ENCODE measurements at places on chromosomes 4 and X.

- DNase-seq: peak; percentile 29
These were observed 217.8 kb upstream of the HCCS start for GRCh38 chrX:10893366-10893765.

DNA sequence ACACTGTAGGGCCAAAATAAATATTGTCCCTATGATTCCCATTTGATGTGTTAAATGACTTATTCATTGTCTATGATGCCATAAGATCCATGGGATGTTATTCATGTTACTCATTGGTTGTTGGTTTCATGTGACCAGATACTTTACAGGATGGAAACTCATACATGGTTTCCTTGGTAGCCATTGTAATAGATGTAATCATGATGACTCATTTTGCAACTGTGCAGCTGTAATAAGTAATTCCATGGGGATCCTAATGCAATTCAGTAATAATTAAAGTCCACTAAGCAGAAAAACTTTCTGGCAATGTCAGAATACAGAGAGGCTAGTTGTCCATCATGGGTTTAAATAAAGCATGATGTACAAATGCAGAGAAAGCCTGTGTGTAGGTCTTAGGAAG, 389.7 kb upstream of the NR3C2 start:
- DNase-seq: no peak

GRCh38 chr4:38322714-38323113, 341.3 kb upstream of the KLF3 start:
- DNase-seq: peak; percentile 55

GRCh38 chr4:87497159-87497558, 32.0 kb downstream of the SPARCL1 start:
- no peak for DNase-seq

- no peak for DNase-seq
These were observed 255.4 kb downstream of the ARHGAP10 start for GRCh38 chr4:147987252-147987651.

- no peak for DNase-seq
These were observed 14.1 kb downstream of the MAGEB1 start for GRCh38 chrX:30261012-30261411.

DNA sequence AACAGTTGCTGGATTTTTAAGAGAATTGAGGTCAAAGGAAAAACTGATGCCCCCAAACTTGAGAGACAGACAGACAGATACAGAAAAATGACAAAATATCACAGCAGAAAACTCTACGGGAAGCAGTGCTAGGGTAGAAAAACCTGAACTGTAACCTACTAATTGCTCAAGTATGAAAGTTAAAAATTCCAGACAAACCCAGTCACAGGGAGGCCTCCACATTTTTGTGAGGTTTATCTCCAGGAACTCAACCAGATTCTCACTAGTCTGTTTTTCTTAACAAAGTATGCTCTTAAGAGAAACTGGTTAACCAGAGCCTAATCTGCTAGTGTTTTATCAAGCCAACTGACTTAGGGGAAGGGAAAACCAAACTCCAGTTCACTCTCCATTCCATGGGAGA, 19.9 kb upstream of the PPP3CA start:
- peak; percentile 68 for DNase-seq

DNA sequence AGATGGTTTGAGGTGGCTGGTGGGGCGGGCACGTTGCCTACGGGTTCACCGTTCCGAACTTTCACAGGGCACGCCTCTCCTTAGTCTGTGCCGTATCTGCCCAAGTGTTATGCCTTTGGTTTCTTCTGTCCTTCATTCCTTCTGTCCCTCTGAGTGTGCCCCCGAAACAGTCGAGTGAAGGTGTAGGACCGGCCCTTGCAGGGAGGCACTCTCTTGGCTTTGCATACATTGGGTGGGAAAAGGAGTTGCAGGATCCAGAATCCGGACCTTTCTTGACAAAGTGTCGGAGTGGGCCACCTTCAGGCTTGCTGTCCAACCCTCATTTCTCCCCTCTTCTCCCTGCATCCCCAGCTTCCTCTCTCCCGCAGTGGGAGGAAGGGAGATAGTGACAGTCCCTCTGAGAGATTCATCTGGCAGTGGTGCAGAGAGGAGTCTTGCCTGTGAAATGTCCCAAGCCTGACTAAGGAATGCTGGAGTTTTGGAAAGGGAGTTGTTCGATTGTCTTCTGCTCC, 569 bp downstream of the ARFIP1 start:
- no peak for DNase-seq

DNA sequence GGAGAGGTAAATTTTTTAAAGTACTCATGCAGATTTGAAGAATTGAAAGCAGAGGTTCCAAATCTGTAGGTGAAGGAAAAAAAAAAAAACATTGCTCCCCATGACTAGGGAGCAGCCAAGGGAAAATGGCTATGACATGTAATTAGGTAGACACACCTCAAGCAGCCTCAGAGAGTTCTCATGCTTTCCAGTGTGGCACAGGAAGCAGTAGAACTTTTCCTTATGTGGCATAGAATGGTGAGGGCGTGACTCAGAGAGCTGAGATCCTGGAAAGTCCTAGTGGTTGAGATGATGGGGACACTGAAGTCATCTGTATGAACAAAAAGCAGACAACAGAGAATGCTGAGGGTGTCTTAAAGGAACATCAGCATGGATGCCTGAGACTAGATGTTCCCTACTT, 148.6 kb upstream of the NWD2 start:
- no peak for DNase-seq

- no peak for DNase-seq
These were observed 1.5 kb upstream of the MAP7D2 start for GRCh38 chrX:20118065-20118824.

GRCh38 chr4:152117054-152117453, 356.2 kb upstream of the GATB start:
- DNase-seq: no peak

DNA sequence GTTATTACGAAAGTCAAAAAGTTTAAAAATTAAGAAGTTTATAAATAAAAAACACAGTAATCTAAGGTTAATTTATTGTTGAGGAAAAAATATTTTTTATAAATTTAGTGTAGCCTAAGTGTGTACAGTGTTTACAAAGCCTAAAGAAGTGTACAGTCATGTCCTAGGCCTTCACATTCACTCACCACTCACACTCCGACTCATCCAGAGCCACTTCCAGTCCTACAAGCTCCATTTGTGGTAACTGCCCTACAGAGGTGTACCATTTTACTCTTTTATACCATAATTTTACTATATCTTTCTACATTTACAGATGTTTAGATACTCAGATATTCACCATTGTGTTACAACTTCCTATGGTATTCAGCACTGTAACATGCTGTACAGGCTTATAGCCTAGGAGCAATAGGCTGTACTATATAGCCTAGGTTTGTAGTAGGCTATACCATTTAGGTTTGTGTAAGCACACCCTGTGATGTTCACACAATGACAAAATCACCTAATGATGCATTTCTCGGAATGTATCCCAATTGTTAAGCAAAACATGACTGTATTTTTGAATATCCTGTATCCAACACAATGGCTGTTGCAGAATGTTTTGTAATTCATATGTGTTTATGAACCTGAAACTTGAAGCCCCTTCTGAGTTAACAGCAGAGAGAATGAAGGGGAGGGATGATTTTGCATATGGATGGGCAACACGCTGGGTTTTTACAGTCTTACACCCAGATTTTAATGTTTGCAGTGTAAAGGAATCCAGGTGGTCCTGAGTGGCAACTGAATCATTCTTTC, 3.1 kb downstream of the PPBP start:
- DNase-seq: no peak

DNA sequence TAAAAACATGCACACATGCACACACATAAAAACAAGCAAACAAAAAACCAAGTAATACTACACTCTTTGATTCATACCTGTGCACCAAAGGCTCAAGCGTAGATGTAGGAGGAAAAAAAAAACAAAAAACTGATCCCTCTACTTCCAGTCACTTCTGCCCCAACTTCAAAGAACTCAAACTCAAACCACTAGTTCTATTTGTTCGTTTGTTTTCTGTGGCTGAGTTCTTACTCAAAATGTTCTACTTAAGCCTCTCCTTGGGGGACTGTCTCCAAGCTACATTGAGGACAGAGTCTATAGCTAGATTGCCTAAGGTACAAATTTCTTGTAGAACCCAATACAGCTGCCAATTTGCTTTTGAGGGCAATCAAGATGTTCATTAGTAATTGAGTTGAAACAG, 171.0 kb upstream of the ATOH1 start:
- DNase-seq: no peak

GRCh38 chr4:94621491-94622080, 136.2 kb upstream of the BMPR1B start:
- DNase-seq: no peak

DNA sequence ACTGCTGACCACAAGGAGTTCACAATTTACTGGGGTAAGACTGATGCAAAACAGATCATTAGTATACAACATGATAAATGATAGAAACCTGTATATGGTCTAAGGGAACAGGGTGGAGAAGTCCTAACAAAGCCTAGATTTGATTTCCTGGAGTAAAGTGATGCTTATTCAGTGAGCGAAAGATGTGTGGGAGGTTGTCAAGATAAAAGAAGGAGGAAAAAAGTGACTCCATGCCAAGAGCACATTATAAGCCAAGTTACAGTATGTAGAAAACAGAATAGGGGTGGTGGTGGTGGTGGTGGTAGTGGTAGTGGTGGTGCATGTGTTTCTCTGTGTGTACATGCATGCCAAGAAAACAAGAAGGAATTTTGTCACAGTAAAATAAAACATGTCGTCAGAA, 325.2 kb downstream of the MAPK10 start:
- no peak for DNase-seq

GRCh38 chrX:10482261-10482660, 138.1 kb downstream of the MID1 start:
- DNase-seq: no peak

DNA sequence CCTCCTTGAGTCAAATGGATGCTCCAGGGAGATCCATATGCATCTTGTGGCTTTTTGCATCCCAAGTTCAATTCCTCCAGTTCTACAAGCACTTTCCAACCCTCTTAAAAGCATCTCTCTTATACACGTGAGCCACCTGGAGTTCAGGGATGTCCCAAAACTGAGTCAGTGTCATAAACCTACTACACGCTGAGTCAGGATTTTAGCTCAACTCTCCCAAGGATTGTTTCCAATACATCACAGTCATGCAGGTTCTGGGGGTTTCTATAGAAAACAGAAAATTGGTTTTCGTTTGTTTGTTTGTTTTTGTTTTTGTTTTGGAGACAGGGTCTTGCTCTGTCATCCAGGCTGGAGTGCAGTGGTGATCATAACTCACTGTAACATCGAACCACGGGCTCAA, 25.9 kb upstream of the ESX1 start:
- DNase-seq: no peak

DNA sequence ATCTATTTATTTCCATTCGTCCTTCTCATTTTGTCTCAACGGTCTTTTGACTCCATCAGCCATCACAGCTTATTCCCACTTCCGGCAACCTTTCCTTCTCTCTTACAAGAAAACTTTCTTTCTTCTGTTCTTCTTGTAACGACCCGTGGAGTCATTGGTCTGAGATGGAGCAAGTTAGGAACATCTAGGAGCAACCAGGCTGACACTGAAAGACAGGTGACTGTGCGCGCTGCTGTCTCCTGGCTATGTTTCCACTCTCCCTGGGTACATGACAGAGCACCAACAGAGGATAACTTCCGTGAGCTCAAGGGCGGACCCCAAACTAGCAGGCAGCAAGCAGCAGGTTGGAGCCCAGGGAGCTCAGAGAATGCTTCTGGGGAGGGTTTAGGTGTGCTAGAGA, 2.5 kb downstream of the FGF5 start:
- DNase-seq: no peak

DNA sequence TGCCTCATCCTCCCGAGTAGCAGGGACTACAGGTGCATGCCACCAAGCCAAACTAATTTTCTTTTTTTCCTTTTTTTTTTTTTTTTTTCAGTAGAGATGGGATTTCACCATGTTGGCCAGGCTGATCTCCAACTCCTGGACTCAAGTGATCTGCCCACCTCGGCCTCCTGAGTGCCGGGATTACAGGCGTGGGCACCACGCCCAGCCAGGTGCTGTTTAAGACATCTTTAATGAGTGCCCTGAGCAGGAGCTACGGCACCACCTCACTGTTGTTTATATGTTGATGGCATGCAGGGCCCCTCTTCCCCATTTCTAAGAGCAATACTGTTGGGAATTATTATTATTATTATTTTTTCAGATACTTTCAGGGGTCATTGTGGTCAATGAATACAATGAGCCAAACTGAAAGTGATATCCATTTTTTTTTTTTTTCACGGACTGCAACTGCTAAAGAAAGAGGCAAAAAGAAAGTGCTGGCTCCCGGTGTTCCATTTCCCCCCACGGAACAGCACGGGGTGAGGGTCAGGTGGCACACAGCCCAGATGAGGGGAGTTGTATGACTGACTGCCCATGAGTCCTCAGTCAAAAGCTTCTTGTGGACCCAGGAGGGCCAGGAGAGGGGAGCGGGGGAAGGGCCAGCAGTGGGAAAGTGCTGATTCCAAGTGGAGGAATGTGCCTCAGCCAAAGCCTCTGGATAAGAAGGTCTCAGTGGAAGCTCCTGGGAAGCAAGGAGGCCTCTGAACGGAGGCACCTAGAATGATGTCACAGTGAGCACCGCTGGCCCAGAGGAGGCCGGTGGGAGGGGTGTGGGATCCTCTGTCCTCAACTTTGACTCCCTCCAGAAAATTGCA, 101.8 kb upstream of the HPF1 start:
- DNase-seq: no peak

GRCh38 chrX:68878977-68879645, 50.3 kb downstream of the EFNB1 start:
- DNase-seq: no peak

GRCh38 chr4:10097906-10098779, 18.5 kb downstream of the WDR1 start:
- no peak for DNase-seq

DNA sequence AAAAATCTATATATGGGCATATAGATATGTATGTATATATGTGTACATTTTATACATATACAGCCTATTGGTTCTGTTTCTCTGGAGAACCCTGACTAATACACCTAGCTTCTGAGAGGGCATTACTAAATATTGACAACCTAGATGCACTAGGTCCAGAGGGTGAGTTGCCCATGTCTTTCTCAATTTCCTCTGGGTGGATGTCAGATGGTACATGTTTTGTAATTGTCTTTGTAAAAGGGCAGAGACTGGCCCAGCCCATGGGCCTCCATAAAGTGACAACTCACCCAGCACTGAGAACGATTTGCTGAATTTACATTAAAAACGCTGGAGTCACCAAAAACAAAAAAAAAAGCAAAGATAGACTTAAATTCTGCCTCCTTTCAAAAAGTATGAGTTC, 198.5 kb upstream of the FAM241A start:
- DNase-seq: no peak

GRCh38 chrX:11267425-11267824, 25.8 kb upstream of the AMELX start:
- no peak for DNase-seq

DNA sequence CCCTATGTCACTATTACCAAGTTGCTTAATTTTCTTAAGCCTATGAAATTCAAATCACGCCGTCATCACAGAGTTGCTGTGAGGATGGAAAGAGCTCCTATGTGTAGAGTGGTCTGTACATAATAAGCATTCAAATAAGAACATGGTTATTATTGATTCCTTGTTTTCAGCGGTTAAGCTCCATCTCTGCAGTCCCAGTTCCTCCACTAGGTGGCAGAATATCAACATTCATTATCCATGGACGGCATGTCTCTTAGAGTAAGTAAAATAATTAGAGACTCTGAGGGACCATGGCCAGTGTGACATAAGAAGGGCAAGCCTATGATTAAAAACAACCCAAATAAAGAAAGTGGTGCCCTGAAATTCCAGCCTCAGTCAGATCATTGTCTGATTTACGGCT, 132.5 kb upstream of the NHS start:
- peak; percentile 10 for DNase-seq

GRCh38 chrX:55908661-55909212, 191.2 kb downstream of the RRAGB start:
- DNase-seq: no peak

All from AG09309 (cell line).